ENCODE measurements at places on chromosomes 5 and 9. TPM values are rescaled to one million over a fixed set of nuclear protein-coding genes. Genes with fewer than 3 reads are reported as not detected.

- peaks cover 9% of the 10 kb centered on the region for H3K27me3 ChIP-seq
- DNase-seq, result no peak
- H3K4me3 ChIP-seq, result no peak overlapping the region
- no peak overlapping the region for H3K27ac ChIP-seq
- peaks cover 9% of the 10 kb centered on the region for H3K4me1 ChIP-seq
- no peaks in the 10 kb centered on the region for H3K36me3 ChIP-seq
Observed at GRCh38 chr5:136811551-136811950, 446.2 kb upstream of the TRPC7 start.

DNA sequence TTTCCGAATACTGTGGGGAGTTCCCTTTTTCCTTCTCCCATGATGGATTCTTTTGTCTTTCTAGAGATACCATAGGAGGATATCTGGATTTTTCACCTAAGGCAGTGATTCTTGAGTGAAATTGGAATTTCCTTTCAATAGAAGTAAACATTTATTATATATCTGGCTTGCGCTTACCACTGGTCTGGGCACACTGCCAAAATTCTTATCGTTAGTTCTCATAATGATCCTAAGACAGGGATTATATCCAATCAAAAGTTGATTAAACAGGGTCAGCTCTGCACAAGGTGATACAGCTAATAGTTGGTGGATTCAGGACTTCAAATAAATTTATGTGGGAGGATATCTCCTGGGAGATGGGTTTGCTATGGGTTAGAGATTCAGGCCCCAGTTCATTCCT, 9.6 kb downstream of the TLE4 start:
- H3K27ac ChIP-seq, result no peak overlapping the region
- peaks cover under 1% of the 10 kb centered on the region for H3K27me3 ChIP-seq

Gene DRD1
- total RNA-seq, result not detected

DNA sequence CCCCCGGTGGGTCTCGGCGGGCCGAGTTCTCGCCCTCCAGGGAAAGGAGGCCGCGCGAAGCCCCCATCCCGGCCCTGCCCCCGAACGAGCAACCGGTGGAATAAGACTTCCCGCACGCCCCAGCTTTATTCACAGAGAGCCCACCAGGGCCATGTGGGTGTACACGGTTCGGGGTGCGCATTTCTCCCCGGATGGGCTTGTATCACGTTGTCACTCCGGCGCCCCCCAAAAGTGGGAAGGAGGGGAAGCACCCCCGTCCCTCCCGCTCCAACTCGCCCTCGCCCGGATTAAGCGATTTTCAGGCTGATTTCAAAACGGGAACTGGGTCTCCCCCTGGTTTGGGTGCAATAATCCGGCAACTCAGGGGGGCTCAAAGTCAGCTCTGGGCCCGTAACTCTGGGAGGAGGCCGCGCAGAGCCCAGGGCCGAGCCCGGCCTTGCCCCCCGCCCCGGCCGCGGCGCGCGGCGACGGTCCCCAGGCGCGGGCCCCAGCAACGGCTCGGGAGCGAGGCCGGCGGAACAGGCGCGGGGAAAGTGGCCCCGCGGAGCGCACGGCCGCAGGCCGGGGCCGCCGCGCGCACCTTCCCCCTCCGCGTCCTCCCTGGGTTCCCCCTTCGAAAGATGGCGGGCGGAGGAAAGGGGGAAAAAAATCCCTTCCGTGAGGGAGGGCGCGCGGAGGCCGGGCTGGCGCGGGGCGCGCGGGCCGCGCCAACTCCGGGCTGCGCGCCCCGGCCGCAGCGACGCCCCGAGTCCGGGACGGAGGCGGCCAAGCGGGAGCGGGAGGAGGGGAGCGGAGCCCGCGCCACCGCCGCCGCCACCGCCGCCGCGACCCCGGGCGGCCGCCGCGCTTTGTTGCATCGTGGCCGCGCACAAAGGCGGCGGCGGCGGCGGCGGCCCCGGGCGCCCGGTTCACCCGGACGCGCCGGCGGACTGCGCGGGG, 644 bp downstream of the BRD3 start:
- H3K27ac ChIP-seq, result no peak overlapping the region
- H3K27me3 ChIP-seq, result peaks cover 31% of the 10 kb centered on the region
- peaks cover 23% of the 10 kb centered on the region for H3K36me3 ChIP-seq
- peak overlapping the region; percentile 73 for H3K4me3 ChIP-seq
- DNase-seq, result peak; percentile 14
- H3K4me1 ChIP-seq, result no peaks in the 10 kb centered on the region

- H3K4me1 ChIP-seq, result no peaks in the 10 kb centered on the region
- no peak for DNase-seq
- peaks cover 14% of the 10 kb centered on the region for H3K36me3 ChIP-seq
- H3K4me3 ChIP-seq, result no peak overlapping the region
Observed at GRCh38 chr5:135831439-135831838, 3.0 kb upstream of the SLC25A48 start.

DNA sequence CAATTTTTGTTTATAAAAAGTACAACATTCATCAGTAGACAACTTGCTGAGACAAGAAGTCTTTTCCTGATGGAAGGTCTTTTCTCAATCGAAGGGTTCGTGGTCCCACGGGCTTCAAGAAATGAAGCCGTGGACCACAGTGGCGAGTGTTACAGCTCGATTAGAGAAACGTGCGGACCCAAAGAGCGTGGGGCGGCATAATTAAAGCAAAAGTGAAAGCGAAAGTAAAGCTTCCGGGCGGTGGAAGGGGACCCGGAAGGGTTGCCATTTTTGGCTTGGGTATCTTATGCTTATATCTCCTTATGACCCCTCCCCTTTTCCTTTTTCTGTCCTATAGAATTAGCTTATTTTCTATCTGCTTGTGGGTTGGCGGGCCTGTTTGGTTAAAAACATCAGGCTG, 2309.4 kb upstream of the ACO1 start:
- DNase-seq, result no peak
- H3K36me3 ChIP-seq, result no peaks in the 10 kb centered on the region
- no peak overlapping the region for H3K4me3 ChIP-seq
- H3K27me3 ChIP-seq, result no peaks in the 10 kb centered on the region
- no peaks in the 10 kb centered on the region for H3K4me1 ChIP-seq

GRCh38 chr9:76701441-76702039, 62.7 kb upstream of the PCA3 start:
- no peaks in the 10 kb centered on the region for H3K4me1 ChIP-seq
- peaks cover 63% of the 10 kb centered on the region for H3K27me3 ChIP-seq
- DNase-seq, result no peak

GRCh38 chr9:83656032-83656680, 33.2 kb downstream of the IDNK start:
- H3K4me1 ChIP-seq, result no peaks in the 10 kb centered on the region
- no peaks in the 10 kb centered on the region for H3K36me3 ChIP-seq
- DNase-seq, result no peak
- no peak overlapping the region for H3K4me3 ChIP-seq

Gene GPR150
- 0.24 TPM for total RNA-seq

DNA sequence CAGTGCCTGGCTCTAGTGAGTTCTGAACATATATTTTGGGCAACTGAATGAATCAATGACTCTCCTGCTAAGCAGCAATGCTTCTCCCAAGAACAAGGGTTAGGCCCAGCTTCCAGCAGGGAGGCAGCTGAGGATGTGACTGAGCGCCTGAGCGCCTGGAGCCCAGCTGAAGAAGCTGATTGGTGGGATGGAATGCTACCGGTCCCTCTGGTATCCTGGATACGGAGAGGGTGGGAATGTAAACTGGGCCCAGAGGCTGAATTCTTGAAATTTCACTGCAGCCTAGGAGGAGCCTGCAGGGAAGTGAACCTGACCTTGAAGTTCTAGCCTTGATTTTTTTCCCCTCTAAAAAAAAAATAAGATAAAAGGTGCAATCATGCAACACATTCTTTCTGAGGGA, 43.2 kb downstream of the WWC1 start:
- H3K36me3 ChIP-seq, result peaks cover 16% of the 10 kb centered on the region
- no peak overlapping the region for H3K27ac ChIP-seq
- no peaks in the 10 kb centered on the region for H3K27me3 ChIP-seq
- H3K4me1 ChIP-seq, result peaks cover 78% of the 10 kb centered on the region
- peak; percentile 48 for DNase-seq

Gene TTC1
- 66.4 TPM for total RNA-seq

Gene SPINK7
- total RNA-seq, result not detected

Gene IL33
- total RNA-seq, result 1.9 TPM

GRCh38 chr9:122100756-122101155, 7.6 kb upstream of the TTLL11 start:
- H3K4me1 ChIP-seq, result no peaks in the 10 kb centered on the region
- no peak overlapping the region for H3K27ac ChIP-seq
- no peaks in the 10 kb centered on the region for H3K36me3 ChIP-seq
- no peak for DNase-seq
- no peak overlapping the region for H3K4me3 ChIP-seq

- no peak overlapping the region for H3K27ac ChIP-seq
- no peak for DNase-seq
Observed at GRCh38 chr9:37011530-37011929, 22.5 kb downstream of the PAX5 start.

DNA sequence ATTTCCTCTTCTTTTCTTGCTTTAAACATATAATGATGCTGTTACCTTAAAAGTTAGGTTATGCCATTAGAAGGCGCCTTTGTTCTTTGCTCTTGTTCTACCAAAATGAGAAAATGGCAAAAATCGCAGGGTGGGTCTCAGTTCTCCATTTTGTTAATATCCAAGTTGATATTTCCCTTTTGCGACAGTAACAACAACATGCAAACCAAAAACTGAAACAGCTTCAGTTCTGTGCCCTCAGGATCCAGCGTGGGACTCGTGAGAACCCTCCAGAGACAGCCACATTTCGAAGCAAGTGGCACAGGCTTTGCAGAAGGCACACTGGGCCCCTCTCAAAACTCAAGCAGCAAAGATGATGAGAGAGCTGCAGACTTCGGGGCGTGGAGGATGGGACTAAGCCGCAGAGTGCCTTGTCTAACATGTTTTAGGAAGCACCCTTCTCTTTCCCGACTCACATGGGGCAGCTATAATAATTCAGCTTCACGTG, 33.0 kb upstream of the LCP2 start:
- peaks cover 4% of the 10 kb centered on the region for H3K36me3 ChIP-seq
- no peak overlapping the region for H3K27ac ChIP-seq
- no peaks in the 10 kb centered on the region for H3K4me1 ChIP-seq
- no peak overlapping the region for H3K4me3 ChIP-seq

DNA sequence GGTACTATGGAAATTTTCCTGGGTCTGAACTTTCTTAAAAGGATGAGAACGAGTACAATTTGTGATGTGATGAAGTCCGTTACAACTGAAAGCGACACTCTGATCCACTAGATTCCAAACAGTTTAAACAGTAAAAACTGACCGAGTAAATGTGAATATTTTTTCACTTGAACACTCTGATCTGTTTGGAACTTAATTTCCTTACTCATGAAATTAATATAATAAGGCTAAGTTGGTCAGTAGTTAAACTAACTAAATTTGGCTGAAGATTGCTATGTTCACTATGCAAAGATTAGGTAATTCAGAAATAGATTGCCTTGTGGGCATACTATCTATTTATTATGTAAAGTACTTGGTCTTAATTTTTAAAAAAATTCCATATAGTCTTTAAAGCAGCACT, at the start of gene C9orf57:
Gene C9orf57 (minus strand): TSS at position 101 of the 400 bp plus-strand sequence. CDS start 1,282 bp downstream, outside the sequence.
- H3K4me3 ChIP-seq, result no peak within 1 kb of the TSS
- no peaks in the 10 kb centered on the region for H3K27me3 ChIP-seq
- no peak for DNase-seq
- H3K4me1 ChIP-seq, result no peaks in the 10 kb centered on the region
- H3K36me3 ChIP-seq, result no peaks in the 10 kb centered on the region

GRCh38 chr5:32805971-32806638, 95.0 kb downstream of the NPR3 start:
- no peak for DNase-seq
- no peak overlapping the region for H3K4me3 ChIP-seq
- H3K27me3 ChIP-seq, result peaks cover 26% of the 10 kb centered on the region
- no peak overlapping the region for H3K27ac ChIP-seq
- no peaks in the 10 kb centered on the region for H3K4me1 ChIP-seq

Gene PCDHAC1
- total RNA-seq, result 3.7 TPM

Gene RFX3
- 10.1 TPM for total RNA-seq

- peaks cover 1% of the 10 kb centered on the region for H3K27me3 ChIP-seq
- no peaks in the 10 kb centered on the region for H3K36me3 ChIP-seq
- no peak overlapping the region for H3K4me3 ChIP-seq
- no peak for DNase-seq
- H3K4me1 ChIP-seq, result no peaks in the 10 kb centered on the region
- H3K27ac ChIP-seq, result no peak overlapping the region
Observed at GRCh38 chr5:109939116-109939682, 249.5 kb downstream of the MAN2A1 start.

All from Calu3 (cell line).